NCI-H345 (cell line): ENCODE measurements at places on chromosomes 1 and 21.
A peak's percentile ranks its signal among the peaks of the same experiment; 100 is the strongest.

DNA sequence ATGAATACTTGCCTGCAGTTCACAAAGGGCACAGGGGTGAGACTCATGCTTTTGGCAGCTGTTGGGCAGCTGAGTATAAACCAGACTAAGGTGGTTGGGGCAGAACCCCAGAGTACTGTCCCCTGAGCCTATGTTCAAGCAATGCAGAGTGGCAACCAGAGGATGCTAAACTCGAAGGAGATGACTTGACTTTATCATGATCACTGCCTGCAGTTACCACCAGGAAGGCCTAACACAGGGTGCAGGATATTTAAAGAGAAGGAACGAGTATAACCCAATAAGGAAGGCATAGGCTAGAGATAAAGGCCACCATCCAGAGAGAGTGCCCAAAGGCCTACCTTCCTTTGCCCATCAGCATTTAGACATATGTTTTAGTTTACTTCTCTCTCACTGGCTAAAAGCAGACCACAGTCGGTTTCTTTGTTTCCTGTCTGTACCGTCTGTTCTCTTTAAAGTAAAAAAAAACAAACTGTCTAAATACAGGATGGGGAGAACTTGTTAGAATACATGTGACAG lies 83.3 kb downstream of the MPZL1 start:
- no peak for DNase-seq

DNA sequence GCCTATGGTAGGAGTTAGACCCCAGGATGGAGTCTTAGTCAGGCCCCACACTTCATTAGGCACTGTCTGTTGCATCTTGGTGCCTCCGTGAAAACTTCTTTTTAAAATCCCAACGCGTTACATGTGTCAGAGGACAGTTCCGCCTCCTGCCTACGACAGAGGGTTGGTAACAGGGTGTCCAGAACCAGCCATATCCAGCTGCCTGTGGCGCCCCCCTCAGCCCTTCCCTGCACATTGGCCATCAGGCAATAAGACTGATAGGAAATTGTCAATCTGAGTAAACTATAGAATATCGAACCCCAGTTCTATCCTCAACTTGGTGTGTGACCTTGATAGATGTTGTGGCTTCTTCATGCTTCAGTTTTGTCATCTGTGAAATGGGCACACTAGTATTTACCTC lies 108.6 kb upstream of the CSF3R start:
- DNase-seq: no peak

GRCh38 chr21:31683029-31683428 lies 23.5 kb downstream of the SOD1 start:
- no peak for DNase-seq

- no peak for DNase-seq
These were observed 5.3 kb downstream of the KTI12 start for GRCh38 chr1:52028328-52028727.

- DNase-seq: no peak
These were observed 5.3 kb upstream of the DPT start for GRCh38 chr1:168734271-168734670.

DNA sequence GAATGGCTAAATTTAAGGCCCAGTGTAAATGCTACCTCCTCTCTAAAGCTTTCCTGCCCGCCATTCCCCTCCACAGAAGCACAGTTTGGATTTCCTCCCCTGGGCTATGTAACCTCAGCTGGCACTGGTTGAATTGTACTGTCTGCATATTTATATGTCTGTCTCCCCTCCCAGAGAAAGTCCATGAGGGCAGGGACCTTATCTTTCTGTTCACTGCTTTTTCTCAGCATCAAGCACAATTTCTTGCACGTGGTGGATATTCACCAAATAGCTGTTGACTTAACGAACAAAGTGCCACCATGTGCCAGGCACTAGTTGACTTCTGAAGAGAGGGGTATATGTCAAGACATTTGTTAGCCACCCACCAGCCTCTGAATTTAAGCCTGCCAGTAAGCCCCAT lies 9.5 kb upstream of the PDIK1L start:
- DNase-seq: no peak

DNA sequence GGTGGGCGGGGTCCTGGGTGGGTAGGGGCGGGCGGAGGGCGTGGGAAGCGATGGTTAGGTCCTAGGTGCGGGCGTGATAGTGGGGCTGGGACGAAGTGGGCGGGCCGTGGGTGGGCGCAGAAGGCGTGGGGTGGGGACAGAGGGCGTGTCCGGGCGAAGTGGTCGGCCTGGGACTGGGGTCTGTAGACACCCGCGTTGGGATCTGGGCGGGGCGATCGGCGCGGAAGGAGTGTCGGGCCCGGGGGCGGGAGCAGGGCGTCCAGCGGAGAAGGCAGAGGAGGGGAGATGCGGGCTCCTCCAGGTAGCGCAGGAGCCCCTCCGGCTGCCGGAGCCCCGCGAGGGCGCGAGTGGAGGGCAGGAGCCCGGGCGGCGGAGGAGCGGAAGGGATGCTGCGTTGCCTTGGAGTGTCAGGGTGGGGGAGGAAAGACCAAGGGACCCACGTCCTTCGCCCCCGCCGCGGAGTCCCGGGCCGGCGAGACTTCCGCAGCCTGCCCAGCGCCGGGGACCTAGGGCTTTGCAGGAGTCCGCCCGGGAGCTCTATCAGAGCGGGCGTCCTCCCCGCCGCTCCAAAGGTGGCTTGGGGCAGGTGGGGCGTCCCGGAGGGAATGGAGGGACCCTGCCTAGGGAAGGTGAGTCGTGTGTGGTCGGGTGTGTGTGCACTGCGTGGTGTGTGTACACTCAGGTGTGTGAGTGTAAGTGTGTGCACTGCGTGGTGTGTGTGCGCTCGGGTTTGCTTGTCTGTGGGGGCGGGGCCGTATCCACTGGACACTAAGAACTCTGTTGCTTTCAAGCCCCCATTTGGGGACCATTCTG lies 27.0 kb upstream of the PRSS38 start:
- peak; percentile 97 for DNase-seq

- DNase-seq: no peak
These were observed 31.3 kb upstream of the SLC30A10 start for GRCh38 chr1:219959540-219960203.

DNA sequence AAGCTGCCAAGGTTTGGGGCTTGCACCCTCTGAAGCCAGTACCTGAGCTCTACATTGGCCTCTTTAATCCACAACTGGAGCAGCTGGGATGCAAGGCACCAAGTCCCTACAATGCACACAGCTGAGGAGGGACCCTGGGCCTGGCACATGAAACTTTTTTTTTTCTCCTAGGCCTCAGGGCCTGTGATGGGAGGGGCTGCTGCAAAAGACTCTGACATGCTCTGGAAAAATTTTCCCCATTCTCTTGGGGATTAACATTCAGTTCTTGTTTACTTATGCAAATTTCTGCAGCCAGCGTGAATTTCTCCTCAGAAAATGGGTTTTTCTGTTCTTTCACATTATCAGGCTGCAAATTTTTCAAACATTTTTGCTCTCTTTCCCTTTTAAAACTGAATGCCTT lies 1072.2 kb downstream of the BRINP3 start:
- no peak for DNase-seq

DNA sequence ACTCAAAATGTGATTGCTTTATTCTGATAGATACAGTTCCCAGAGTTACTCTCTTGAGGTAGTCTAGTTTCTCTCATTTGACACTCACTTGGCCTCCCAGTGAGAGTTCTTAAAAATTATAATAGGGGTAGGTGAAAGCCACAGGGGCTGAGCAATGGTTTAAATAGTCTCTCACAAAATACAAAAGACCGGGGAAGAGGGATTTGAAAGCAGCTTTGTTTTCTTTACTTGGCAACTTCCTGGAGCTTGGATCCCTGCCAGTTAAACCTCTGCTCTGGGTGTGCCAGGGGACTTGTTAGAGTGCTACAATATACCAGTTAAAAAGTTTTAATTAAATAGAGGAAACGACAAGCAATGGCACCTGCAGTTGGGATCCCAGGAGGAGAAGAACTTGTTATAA lies 31.7 kb downstream of the OR13G1 start:
- peak; percentile 5 for DNase-seq

GRCh38 chr1:223386013-223386412 lies 7.2 kb upstream of the CCDC185 start:
- DNase-seq: no peak

DNA sequence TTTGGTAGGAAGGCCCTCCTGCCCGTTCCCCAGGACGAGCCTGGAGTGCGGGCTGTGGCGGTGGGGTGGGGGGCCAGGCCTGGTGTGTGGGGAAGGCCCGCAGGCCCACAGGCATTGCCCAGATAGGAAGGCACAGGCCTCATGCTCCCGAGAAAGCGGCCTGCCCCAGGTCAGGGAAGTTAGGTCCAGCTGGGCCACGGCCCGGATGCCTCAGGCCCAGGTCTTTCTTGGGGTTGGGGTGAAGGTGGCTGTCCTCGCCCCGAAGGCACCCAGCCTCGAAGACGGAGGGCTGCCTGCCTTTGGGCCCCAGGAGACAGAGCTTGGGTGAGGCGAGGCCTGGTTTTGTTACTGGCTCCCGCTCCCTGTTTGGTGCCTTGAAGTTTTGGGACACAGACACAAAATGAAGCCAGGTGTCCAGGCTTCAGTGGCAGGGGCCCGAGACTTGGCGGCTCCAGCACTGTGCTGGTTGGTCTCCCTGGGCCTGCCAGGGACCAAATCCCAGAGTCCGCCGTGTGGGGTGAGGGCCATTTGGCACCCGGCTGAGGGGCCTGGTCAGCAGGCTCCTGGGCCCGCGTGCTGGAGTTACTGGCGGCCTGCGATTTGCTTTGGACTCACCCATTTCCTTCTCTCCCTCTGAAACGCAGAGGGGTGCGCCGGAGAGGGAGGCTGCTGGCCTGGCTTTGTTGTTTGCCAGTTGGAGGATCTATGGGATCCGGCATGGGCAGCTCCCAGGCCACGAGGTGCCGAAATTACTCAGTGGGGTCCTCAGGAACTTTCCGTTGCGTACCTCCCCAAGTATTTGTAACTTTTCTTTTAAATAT lies 2.0 kb downstream of the SKI start:
- no peak for DNase-seq

DNA sequence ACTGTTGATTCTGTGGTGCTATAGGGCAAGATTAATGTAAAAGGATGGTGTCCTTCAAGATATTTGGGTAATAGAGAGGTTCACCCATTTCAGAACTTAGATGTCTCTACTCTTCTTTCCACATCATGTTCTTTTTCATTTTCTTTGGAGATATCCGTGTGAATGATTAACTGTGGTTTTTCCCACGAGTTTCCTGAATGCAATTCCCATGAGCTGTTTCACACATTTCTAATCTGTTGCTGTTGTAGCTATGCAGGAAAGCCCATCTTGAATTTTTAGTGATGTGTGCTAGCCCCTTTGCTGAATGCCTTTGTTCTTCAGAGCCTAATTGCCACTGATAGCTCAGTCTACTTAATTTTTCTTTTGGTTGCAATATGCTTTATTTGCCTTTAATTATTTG lies 27.6 kb downstream of the SNX27 start:
- DNase-seq: no peak

DNA sequence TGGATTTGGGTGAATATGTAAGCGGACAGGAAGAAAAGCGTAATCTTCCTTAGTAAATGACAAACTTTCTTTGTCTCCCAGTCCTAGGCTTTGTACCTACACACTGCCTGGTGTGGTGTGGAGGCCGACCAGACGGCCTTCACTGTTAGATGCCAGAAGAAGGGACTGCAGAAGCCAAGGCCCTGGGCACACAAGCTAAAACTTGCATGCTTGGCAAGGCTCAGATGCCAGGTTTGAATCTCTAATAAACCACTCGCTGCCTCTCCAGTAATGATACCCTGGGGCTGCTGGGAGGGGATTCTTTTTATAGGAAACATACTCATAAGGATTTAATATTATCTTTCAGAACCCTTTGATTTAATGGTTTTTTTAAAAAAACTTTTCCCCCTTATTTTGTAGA lies 263.8 kb downstream of the PTPRC start:
- DNase-seq: no peak

DNA sequence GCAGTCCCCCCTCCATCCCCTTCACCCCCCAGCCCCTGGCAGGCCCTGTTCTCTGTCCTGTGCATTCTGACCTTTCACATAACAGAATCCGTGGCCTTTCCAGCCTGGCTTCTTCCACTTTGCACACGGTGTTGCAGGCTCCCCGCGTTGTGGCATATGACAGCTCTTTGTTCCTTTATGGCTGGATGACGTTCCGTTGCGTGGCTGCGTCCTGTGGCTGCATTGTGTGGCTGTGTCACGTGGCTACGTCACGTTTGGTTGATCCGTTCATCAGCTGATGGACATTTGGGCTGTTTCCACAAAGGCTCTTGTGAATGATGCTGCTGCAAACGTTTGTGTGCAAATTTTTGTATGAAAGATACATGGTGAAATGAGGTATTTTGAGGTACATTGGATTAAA lies 53.3 kb downstream of the PDE9A start:
- no peak for DNase-seq

DNA sequence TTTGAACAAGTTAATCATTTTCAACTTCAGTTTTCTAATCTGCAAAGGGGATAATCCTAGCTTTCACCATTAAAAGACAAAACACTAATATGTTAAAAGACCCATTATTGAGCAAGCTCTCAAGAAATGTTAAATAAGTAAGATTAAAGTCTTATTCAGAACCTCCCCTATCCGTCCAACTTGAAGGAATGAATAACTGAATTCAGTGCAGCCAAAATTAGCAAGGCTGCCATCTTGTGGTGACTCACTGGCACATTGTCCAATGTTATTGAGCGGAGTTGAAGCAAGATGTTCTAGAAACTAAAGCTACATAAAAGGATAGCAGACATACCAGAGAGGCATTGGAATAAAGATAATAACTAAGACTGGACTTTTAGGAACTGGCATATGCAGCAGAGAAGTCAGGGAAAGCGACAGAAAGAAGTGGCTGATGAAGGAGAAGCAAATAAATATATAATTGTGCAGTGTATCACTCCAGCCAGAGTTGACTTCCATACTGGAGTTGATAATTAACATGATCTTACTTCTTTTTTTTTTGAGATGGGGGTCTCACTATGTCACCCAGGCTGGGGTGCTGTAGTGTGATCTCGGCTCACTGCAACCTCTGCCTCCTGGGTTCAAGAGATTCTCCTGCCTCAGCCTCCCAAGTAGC lies 8.2 kb upstream of the CAP1 start:
- DNase-seq: peak; percentile 53

DNA sequence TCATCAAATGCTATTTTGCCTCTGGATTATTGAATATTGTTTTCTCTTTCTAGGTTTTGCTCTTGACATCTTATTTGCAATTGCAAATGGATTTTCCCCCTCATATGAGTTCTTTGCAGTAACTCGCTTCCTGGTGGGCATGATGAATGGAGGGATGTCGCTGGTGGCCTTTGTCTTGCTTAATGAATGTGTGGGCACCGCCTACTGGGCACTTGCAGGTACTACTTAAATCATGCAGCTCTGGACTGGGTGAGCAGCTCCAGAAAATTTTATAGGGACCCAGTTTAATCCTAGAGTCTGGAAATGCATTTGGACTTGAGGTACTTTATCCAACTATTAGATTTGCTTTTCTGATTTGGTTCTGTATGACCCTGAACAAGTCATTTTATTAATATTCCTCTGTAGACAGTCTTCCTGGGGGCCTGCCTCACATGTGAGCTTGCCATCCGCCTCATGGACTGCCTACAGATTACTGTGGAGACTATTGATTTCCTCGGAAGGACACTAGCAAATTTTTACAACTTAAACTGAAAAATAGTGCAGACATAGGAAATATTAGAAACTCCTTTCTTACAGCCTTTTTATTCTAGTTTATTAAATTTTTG lies 44.5 kb downstream of the SLC22A15 start:
- DNase-seq: peak; percentile 22

- DNase-seq: no peak
These were observed 13.2 kb upstream of the IGSF3 start for GRCh38 chr1:116680752-116681151.

- no peak for DNase-seq
These were observed 210.6 kb downstream of the DNM3 start for GRCh38 chr1:172051898-172052297.
